ENCODE measurements at places on chromosomes 5 and 9.

- DNase-seq = no peak
Measured at GRCh38 chr9:7691909-7692308, 107.7 kb downstream of the DMAC1 start.

DNA sequence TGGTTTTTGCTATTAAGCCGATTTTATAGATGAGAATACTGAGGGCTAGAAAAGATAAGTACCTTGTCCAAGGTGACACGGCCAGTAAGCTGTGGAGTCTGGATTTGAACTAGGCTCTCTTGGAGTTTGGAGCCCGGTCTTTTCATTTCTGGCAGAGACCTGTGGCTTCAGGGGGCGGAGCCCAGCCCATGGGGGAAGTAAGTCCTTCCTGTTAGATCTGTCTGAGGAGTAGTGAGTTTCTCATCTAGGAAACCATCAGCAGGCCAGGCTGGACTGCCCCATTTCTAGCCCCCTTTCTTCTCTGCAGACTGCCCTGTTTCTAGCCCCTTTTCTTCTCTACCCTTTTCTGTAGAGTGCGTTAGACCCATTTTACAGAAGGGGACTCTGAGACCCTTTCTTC is 521 bp upstream of the PTGS1 start:
- DNase-seq = no peak

- DNase-seq = no peak
Measured at GRCh38 chr9:117125531-117125930, 289.3 kb downstream of the ASTN2 start.

DNA sequence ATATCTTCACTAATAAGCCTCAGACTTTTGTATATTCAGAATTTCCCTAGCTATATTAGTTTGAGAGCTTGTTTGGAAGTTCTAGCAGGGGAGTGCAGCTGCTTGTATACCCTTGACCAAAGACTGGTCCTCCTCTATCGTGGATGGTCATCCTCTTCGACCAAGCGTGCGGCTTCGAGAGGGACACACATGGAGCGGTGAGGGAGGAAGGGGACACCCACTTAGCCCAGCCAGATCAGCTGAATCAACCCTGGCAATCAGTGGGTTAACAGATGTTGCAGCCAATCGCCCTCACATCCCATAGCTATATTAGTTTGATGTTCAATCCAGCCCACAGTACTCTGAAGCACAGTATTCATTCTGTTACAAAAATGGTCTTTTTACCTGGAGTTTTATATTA is 3.2 kb downstream of the CAVIN4 start:
- no peak for DNase-seq

- DNase-seq = no peak
Measured at GRCh38 chr9:136084063-136084944, 10.8 kb downstream of the NACC2 start.

DNA sequence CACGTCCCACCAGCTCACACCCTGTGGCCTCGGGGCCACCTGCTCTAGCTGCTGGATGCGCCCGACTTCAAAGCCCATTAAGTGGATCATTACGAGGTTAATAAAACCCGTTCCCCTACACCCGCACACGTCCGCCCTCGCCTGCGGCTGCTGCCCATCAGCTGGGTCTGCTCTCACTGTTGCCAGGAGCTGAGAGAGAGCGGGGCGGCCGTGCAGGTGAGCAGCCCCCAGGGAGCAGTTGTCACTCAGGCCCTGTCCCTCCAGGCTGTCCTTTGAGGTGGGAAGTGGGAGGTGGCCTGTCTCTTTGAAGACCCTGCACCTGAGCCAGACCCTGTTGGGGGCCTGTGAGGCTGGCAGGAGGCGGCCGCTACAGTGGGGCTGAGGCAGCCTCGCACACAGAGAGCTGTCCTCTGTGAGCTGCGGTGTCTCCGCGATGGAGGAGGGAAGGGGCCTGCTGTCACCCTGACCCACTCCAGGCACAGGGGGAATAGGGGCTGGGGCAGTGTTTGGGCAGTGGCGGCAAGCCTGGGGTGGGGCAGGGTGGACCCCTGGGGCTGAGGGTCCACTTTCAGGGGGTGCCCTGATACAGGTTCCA is 12.8 kb upstream of the UNC5A start:
- no peak for DNase-seq

GRCh38 chr5:153749960-153750359 is 259.5 kb downstream of the GRIA1 start:
- DNase-seq = peak; percentile 35

DNA sequence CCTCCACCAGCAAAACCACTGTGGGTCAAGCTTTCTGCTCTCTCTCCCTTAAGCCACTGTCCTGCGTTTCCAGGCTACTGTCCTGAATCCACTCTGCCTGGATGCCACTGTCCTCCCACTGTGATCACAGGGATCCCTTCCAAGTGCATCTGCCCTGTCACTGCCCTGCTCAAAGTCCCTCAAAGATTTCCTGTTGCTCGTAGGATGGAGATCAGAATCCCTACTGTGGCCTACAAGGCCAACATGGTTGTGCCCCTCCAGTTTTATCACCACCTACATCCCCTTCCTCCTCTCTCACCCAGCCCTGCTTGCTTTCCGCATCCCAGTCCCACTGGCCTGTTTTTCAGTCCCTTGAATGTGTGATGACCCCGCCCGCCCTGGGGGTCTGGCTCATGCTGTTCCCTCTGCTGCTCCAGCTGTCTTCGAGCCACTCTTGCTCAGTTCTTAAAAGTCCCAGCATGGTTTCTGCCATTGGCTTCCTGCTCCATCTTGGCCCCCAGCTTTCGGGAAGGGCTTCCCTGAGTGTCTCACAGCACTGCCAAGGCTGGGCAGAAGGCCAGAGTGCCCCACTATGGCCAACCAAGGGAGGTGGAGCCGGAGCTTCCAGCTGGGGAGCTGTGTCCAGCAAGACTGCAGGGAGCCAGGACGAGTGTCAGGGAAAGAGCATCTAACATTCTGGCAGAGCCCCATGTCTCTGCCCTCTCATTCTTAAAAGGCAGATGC is 12.9 kb upstream of the FRRS1L start:
- no peak for DNase-seq

DNA sequence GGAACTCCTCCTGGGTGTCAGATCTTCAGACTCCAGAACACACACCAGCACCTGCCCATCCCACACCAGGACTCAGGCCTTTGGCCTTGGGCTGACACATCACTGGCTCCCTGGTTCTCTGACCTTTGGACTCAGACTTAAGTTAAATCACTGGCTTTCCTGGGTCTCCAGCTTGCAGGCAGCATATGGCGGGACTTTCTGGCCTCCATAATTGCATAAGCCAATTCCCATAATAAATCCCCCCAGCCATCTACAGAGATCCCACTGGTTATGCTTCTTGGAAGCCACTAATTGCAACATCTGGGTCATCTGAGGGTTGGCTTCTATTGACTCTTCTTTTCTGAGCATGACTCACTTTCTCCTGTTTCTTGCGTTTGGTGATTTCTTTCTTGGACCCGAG is 80.3 kb upstream of the SARDH start:
- no peak for DNase-seq

GRCh38 chr9:127192744-127193143 is 70.3 kb upstream of the ANGPTL2 start:
- DNase-seq = no peak

GRCh38 chr5:135246605-135246922 is 152.5 kb downstream of the MACROH2A1 start:
- DNase-seq = no peak

- DNase-seq = no peak
Measured at GRCh38 chr9:124506433-124506832, 766 bp downstream of the NR5A1 start.

- no peak for DNase-seq
Measured at GRCh38 chr5:135718651-135719050, 115.8 kb upstream of the SLC25A48 start.

Measured in SK-N-DZ (cell line).